Bone marrow (tissue), 2 donors: ENCODE measurements at places on chromosomes 1 and 21.

DNA sequence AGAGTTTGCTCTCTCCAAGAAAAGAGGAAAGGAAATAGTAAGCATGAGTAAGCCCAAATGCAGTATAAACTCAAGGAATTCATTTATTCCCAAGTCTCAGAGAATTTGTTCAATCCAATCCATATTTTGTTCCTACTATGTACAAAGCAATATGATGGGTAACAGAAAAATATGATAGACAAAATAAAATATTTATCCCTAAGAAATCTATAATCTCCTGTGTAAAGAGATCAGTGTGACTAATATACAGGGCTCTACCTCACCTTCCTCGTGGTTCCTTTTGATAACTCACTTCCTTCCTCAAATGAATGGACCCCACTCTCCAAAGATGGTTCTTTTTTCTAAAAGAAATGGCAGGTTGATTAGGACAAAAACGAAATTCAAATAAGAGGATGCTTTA, 7.6 kb downstream of the CLSPN start:
- no peak for DNase-seq

- DNase-seq = no peak
These were observed 3.3 kb downstream of the VWA1 start for GRCh38 chr1:1438531-1439381.

DNA sequence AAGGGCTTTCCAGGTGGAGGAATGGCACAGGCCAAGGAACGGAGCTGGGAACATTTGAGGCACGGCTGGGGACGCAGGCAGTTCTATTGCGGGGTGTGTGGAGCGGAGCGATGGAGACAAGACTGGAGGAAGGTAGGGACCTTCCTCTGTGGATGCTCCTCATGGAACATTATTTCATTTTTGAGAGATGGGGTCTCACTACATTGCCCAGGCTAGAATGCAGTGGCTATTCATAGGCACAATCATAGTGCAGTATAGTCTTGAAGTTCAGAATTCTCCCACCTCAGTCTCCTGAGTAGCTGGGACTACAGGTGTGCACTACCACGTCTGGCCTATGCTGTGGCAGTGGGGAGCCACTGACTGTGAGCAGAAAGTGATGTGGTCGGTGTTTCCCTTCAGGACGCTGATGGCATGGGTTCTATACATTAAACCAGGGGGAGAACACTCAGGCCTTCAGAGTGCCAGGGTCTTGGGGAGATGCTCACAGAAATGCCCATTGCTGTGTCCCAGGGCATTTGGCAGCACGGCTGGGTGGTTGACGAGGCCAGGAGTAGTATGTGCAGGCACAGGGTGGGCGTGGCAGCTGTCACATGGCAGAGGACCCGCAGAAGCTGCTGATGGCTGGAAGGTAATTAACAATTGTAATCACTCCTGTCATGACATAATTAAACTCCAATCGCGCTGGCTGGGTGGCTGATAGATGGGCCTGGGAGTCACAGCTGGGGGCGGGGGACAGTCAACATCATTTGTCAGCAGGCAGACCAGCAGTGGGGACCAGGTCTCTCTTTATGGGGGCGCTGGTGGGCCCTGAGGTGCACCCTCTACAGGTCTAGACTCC, 40.8 kb upstream of the ACOT11 start:
- DNase-seq = no peak

GRCh38 chr1:24003331-24003972, 23.3 kb upstream of the SRSF10 start:
- no peak for DNase-seq

- no peak for DNase-seq
These were observed 189.6 kb upstream of the ST6GALNAC5 start for GRCh38 chr1:76677416-76678405.

GRCh38 chr1:42380586-42381279, at the start of gene RIMKLA:
RIMKLA (plus strand) TSS chr1:42380792; CDS start chr1:42380935, 143 bp downstream.
- DNase-seq = no peak

DNA sequence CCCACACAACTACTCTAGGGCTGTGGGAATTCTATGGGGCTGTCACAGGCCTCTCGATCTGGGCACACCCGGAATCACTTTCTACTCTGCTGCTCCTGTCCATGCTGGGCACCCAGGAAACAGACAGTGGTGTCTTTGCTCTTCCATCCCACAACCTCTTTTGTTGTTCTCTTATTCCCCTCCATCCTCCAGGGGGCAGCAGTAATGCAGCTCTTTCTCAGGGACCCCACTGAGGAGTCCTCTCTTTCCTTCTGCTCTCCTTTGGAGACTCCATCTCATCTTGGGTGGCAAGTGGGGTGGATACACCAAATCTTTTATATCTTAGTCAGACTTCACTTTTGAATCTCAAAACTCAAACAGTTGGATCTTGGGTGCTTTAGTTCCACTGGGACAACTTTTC, 206.3 kb downstream of the HS2ST1 start:
- DNase-seq = no peak

DNA sequence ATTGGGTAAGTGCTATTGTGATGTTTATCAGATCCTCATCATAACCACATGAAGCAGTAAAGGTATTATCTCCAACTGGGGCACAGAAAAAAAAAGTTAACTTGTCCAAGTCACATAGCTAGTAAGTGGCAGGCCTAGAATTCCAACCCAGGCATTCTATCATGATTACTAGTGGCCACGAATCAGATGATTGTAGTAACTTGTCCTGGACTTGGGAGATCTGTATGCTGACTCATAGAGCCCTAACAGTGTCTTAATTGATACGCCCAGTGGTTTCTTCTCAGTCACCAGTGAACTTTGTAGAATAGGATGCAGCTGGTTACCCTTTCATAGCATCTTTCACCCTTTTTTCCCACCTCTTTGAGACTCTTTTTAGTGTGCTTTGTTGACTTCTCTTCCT, 91.1 kb upstream of the UBE2U start:
- no peak for DNase-seq

- DNase-seq = no peak
These were observed 66.1 kb downstream of the ALG14 start for GRCh38 chr1:95006681-95007080.

DNA sequence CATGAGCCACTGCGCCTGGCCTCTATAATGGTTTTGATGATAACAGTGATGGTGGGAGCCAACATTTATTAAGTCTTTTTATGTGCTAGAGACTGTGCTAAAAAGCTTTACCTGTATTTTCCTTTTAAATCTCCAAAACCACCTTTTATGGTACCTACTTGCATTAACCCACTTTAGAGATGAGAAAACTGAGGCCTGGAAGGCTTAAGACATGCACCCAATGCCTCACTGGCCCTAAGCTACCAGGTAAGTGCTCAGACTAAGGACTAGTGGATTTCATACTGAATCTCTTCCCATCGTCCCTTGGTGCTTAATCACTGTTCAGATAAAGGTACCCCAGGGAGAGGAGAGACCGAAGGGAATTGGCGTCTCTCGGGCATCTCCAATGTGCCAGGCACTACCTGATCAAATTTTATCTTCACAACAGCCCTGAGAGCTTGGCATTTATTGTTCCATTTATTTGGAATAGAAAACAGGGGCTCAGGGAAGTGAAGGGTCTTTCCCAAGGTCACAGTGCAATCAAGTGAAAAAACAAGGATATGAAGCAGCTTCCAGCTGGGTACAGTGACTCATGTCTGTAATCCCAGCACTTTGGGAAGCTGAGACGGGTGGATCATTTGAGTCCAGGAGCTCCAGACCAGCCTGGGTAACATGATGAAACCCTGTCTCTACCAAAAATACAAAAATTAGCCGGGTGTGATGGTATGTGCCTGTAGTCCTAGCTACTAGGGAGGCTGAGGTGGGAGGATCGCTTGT, 84.2 kb downstream of the LACTBL1 start:
- no peak for DNase-seq

GRCh38 chr1:112325504-112325903, 70.5 kb upstream of the CTTNBP2NL start:
- DNase-seq = no peak
